T-helper 2 cell treated with Interferon-gamma antibody and Interleukin-4, amounts not matched to agents 5 μg/mL and 100 μg/mL, for 36 hours (primary cell): ENCODE measurements at places on chromosomes 16 and 17.
A peak's percentile ranks its signal among the peaks of the same experiment; 100 is the strongest.

- DNase-seq: no peak
Measured at GRCh38 chr16:13997526-13997925, 73.6 kb upstream of the MRTFB start.

GRCh38 chr17:51059781-51060180 is 60.9 kb downstream of the SPAG9 start:
- no peak for DNase-seq

DNA sequence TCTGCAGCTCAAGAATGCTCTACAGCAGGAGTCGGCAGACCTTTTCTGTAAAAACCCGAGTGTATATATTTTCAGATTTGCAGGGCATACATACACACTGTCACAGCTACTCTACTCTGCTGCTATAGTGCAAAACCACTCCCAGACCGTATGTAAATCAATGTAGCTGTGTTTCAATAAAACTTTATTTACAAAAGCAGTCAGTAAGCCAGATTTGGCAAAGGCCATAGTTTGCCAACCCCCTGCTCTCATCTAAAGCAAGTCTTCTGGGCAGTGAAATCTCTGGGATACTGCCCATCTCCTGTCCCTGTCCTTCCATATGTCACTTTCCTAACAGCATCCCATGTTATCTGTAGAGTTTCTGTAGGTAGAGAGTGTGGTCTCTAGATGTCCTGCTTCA is 57.2 kb upstream of the GSG1L start:
- no peak for DNase-seq

DNA sequence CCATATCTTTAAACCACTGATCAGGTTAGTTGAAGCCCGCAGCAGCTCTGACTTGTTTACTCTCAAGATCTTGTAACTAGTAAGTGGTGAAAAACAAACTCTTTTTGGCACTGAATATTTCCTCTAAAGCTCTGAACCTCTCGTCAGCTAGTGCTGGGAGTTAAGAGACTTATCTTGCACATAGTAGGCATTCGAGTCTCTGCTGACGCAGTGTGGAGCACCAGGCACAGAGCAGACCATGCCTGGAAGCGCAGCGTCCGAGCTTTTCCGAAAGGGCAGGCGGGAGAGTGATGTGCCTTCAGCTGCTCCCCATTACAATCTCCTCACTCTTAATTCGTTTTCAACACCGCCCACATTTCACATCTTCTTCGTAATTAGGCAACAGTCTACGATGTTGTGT is 63.0 kb downstream of the SMG6 start:
- no peak for DNase-seq

- no peak for DNase-seq
Measured at GRCh38 chr17:49439673-49440571, 25.2 kb upstream of the PHB1 start.

DNA sequence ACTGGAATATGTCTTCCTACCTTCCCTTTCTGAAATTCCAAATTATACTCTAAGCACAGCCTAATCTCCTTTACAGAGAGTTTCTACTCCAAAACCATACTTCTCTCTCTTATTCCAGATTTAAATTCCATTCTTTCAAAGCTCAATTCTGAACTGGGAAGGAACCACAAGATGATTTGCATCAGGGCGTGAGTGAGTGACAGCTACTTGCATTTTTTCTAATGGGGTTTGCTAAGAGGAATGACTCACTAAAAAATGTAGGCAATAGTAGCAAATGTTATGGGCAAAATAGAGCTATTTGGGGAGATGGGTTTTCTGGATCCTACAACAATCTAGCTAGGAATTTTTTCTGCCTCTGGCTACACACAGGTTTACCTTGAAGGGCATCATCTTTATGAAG is 244.6 kb upstream of the PSMD7 start:
- DNase-seq: no peak

DNA sequence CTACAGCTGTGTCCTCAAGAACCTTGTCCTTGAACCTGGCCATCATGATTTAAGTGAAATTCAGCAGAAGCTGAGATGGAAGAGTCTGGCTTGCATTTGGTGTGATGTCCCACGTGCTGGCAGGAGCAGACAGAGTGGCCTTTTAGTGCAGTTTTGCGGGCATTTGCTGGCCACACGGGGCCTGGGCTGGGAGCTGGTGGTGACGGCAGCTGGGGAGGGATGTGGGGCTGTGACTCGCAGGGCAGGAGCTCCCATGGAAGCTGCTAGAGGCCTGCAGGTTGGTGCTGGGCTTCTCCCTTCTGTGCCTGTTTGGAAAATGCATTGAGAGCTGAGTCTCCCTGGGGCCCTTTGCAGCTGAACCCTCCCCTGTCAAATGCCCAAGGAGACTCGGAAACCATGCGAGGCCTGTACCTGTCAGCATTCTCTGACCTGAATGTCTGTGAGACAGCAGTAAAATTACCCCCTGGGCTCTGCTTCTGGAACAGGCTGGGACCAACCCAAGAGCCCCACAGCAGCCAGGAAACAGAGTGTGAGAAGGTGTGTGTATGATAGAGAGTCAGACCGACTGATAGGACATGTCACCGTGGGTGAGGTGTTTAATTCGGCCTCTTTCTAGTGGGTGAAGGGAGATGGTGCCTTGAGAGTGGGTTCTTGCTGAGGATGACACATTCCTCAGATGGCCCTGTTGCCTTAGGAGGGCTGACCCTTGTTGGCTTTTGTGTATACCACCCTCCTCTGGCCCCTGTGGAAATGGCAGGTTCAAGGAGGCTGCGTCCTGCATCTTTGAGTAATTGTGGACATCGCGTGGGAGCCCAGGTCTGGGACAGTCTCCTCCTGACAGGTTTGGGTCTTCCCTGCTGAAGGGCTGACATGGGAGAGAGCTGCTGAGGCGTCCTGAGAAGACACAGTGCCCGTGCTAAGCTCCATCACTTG is 145.5 kb downstream of the MSI2 start:
- no peak for DNase-seq

DNA sequence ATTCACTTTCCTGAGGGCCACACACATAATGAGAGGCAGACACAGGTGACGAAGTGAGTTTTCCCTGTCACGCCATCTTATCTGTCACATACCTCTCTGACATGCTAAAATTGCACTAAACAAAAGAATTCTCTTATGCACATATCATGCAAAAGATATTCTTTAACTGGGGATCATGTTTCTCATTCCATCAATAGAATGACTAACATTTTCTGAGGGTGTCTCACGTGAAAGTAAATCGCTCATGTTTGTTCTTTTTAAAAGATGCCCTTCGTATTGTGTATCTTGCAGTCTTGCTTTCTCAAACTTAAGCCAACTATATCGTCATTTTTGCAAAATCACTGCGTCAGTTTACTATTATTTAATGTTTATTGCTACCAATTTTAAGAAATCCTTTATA is 306.4 kb downstream of the WWOX start:
- no peak for DNase-seq

DNA sequence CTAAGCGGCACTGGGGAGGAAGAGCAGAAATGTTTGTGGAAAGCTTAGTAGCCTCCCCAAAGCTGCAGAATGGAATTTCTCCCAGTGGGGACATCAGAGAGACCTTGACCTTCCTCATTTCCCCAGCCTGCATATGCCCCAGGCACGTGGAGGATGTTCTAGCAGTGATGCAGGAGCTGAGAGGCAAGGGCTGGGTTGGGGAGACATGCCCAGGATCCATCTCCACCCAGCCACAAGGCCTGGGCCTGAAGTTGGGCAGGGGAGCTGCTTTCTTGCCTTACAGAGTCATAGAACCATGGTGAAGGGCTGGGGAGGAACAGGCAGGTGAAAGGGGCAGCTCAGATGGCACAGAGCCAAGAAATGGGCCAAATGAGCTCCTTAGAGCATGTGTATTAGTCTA is 104.0 kb downstream of the TMEM132E start:
- DNase-seq: no peak

- no peak for DNase-seq
Measured at GRCh38 chr16:83779886-83780285, 27.9 kb upstream of the HSBP1 start.

DNA sequence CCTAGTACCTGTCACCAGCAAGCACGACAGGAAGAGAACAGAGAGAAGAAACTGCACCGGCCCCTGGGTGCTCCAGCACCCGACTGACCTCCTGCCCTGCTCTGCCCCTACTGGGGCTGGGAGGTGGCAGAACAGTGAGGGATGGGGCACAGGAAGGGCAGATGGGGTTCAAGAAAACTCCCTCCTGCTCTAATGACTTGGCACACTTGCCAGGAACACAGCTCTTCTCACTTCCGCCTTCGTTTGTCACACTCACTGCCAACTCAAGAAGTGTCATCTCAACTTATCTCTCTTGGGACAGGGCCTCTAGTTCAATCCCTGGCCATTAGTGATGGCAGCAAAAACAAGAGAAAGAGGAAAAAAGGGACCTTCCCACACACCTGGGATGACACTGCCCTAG is 42.7 kb upstream of the ICAM2 start:
- no peak for DNase-seq

GRCh38 chr17:45814622-45815606 is 29.8 kb upstream of the SPPL2C start:
- DNase-seq: no peak

- DNase-seq: no peak
Measured at GRCh38 chr17:44318077-44318892, 6.3 kb downstream of the SLC25A39 start.

DNA sequence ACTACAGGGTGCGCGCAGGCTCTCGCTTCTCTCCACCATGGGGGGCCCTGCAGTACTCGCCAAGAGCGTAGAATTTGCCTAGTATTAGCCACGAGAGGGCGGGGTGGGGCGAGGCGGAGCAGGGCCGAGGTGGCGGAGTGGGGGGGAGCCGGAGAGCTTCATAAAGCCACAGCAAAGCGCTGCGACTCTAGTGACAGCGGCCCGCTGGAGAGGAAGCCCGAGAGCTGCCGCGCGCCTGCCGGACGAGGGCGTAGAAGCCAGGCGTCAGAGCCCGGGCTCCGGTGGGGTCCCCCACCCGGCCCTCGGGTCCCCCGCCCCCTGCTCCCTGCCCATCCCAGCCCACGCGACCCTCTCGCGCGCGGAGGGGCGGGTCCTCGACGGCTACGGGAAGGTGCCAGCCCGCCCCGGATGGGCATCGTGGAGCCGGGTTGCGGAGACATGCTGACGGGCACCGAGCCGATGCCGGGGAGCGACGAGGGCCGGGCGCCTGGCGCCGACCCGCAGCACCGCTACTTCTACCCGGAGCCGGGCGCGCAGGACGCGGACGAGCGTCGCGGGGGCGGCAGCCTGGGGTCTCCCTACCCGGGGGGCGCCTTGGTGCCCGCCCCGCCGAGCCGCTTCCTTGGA is at the start of gene TBX21:
Gene TBX21 (plus strand): TSS at position 190 of the 627 bp plus-strand sequence. CDS start 219 bp downstream, at position 409.
- peak; percentile 85 for DNase-seq

- no peak for DNase-seq
Measured at GRCh38 chr16:1131378-1131994, 21.4 kb upstream of the CACNA1H start.

DNA sequence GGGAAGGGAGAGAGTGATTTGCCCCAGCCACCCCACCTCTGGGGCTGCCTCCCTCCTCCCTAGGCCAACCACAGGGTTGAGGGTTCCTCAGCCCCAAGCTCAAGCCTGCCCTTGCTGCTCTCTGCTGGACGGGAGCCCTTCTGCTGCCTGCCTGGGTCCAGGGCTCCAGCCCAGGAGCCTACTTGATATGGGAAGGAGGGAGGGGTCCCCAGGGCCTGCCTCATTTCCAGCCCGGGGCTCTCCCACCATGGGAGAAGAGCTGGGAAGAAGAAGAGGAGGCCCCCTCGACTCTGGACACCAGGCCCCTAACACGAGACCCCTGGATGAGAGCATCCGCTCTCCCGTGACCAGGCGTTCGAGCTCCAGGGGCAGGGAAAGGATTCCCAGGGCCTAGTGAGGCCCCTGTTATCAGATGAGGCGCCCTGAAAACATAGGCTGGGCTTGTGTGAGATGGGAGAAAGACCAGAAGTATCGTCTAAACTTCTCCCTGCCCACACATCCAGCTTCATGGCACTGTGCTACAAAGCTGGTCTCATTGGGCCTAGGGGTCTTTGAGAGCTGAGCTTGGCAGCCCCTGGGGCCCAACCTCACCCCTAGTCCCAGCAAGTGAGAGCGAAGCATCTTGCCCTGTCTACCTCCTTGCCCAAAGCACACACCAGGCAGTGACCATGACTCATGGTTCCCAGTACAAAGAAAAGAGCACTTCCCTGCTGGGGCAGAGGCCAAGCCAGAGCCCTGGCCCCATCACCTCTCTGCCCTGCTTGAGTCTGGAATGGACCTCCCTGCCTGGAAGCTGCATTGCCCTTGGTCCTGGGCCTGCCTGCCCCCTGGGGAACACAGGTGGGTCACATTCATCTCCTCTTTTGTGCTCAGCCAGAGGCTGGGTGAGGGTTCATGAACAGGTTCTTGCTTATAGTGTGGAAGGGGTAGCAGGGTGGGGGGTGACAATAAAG is 987 bp downstream of the SLC16A5 start:
- DNase-seq: no peak

GRCh38 chr17:51481370-51481769 is 221.0 kb downstream of the UTP18 start:
- no peak for DNase-seq

DNA sequence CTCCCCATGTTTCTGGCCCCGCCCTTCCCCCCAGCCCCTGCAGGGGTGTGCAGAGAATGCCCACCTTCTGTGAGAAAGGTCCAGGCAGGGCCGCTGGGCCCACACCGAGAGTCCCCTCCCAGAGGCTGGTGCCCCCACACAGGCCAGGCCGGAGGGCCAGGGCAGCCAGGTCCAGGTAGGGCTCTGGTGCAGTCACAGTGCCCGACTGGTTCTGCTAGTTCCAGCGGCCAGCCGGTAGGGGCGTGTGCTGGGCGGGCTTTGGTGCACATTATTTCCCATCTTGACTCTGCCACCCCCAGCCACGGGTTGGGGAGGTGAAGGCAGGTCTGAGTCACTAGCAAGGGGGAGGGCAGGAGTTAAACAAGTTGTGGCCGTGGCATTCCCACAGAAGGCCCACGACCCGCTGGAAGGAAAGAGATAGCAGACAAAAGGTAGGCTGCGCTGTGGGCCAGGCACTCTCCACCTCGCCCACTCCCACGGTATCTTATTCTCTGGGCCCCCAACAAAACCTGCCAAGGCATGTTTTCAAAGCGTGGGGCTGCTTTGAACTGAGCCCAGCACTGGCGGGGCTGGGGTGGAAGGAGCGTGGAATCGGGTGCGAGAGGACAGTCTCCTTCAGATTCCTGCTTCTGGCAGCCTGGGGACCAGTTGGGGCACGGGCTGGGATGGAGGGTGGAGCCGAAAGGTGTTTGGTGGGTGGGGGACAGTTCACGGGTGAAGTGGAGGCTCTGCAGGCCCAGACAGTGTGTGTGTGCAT is 1.9 kb downstream of the EPN3 start:
- no peak for DNase-seq

DNA sequence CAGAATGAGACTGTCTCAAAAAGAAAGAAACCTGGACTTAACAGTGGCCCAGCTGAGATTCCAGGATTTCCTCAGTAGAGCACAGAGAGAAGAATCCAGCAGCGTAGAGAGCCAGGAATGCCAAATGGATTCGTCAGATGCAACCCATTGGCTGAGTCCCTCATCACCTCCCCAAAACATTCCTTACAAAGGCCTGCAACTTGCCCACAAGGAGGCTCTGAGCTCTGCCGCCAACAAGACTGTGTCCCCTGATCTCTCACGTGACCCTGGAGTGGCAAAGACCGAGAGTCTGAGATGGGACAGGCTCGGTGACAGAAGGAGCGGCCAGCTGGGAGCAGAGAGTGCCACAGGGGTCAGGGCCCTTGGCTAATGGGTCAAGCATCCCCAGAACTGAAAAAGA is 6.9 kb upstream of the CHMP6 start:
- no peak for DNase-seq
